ENCODE measurements at places on chromosomes 3 and 15.

DNA sequence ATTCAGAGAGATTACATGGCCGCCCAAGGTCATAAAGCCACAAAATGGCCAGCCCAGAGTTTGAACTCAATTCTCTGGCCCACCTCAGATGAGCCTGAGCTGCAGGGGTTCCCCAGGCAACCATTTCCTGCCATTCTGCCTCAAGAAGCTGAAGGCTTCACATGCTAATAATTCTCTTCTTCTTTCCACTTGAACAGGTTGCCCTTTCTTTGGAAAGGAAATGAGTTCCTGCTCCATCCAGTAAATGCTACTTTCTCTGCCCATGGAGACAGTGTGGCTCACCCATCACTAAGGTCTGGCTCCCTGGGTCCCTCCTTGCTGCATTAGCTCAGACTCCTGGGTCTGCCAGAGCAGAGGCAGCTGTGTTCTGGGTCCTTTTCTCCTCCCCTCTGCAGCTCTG is 48.2 kb downstream of the TRIM42 start:
- no peak for DNase-seq

GRCh38 chr15:91927585-91927984 is 74.1 kb downstream of the SLCO3A1 start:
- DNase-seq = peak; percentile 43

DNA sequence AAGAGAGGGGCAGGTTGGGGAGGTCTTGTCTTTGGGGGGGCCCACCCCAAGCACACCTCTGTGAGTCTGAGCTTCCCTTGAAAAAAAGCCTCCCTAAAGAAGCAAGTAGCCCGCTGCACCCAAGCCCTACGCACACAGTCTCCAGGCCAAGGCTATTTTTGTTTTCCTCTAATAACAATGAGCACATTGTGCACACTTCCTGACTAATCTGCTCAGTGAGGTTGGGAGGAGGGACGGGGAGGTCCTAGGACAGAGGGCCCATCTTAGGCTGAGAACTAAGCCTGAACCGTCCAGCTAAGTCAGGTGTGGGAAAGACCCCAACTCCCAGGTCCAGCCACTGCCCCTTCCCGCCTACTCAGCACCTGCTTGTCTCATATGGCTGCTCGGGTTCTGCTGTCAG is 87.2 kb downstream of the HMG20A start:
- DNase-seq = no peak

- no peak for DNase-seq
These were observed 140.6 kb downstream of the GBE1 start for GRCh38 chr3:81620849-81621248.

- DNase-seq = peak; percentile 3
These were observed 317.7 kb upstream of the TLE3 start for GRCh38 chr15:70415398-70415797.

GRCh38 chr15:100140527-100141308 is 201.1 kb downstream of the ADAMTS17 start:
- DNase-seq = no peak

DNA sequence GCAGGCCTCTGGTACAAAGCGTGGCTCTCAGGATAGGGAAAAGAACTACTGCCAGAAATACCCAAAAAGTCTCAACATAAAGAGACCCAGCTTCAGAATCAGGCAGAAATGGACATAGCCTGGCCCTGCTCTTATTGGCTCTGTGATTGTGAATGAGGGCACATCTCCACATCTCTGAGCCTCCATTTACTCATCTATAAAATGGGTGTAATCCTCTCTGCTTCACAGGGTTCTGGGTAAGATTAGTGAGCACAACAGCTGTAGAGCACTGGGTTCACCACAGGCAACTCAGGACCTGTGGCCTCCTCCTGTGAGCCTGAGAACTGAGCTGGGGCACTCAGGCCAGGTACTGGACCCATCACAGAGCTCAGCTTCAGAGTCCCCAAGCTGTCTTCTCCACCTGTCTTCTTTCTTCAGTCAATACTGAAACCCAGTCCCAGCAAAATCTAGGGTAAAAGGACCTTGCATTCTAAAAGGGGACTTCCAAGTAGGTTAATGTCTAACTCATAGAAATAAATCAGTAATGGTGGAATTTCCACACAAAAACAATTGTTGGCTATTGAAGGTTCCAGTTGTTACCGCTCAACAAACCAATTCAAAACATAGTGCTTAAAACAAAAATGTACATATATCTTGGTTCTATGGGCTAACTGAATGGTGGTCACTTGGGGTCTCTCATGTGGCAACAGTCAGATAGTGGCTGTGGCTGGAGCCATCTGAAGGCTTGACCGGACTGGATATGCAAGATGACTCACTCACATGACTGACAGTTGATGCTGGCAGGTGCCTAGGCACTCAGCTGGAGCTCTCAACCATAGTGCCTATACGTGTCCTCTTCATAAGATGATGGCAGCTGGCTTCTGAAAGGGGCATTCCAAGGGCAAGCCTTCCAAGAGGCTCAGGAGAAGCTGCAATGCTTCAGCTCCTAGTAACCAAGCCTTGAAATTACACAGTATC is 47.3 kb downstream of the TRIM42 start:
- no peak for DNase-seq

GRCh38 chr3:31688984-31689383 is 156.3 kb downstream of the STT3B start:
- no peak for DNase-seq

- no peak for DNase-seq
These were observed 60.3 kb downstream of the UBE3A start for GRCh38 chr15:25378501-25378901.

DNA sequence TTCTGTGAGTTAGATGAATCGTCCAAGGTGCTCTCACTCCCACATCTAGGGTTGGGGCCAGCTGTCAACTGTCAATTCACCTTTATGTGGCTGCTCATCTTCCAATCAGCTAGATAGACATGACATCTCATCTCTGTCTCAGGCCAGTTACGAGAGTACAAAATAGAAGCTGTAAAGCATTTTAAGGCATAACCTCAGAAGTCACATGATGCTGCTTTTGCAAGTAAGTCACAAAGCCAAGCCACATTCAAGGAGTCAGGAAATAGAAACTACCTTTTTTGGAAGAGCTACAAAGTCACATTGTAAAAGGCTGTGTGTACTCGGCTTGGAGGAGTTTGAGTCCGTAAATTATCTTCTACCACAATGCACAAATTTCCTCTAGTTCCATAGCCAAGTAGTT is 5.1 kb upstream of the CCR1 start:
- no peak for DNase-seq

- no peak for DNase-seq
These were observed 80.6 kb upstream of the CHD2 start for GRCh38 chr15:92819278-92820235.

Measured in NCI-H1092 (cell line).